ENCODE measurements at places on chromosomes 4 and X.

DNA sequence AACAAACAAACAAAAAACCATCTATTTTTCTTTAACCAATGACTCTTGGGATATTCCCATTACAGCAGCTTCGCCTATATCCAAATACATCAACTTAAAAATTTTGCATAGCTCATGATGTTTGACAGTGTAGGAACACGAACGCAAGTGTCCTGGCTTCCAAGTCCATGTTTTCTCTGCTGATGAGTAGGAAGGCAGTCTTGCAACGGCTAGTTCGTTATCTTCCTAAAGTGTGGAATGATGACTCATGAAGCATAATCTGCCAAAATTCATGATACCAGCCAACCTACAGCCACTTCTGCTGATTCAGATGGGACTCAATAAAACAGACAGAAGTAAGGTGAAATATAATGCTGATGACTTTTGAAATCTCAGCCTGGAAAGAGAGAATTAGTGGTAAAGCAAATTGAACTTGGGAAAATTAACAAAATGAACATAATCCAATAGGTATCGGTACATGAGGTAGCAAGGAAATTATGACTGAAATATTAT is 6.4 kb upstream of the SEPTIN11 start:
- no peak for DNase-seq

DNA sequence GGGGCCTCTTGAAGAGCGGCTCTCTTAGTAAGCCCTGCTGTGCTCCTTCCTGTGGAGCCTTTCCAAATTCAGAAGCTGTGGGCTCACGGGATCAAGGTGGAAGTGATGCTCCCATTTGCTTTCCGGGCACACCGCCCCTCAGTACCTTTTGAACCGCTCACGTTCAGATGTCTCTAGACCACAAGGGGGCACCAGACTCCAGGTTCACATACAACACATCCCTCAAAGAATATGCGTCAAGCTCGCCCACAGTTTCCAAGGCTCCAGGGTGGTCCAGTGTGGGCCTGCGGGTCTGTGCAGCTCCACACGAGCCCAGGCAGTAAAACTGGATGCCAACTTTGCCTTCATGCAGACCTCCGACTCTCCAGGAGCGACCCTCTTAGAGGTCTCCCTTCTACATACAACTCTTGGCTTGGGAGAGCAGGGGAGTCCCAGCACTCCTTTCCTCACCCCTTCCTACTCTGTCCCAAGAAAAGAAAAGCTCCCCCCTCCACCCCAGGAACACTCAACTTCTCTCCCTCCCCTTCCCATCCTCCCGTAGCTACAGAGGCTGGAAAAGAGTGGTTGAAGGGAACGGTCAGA is 11.0 kb downstream of the SUPT20HL1 start:
- no peak for DNase-seq

- no peak for DNase-seq
These were observed 73.7 kb upstream of the GUCY1A1 start for GRCh38 chr4:155592938-155593297.

DNA sequence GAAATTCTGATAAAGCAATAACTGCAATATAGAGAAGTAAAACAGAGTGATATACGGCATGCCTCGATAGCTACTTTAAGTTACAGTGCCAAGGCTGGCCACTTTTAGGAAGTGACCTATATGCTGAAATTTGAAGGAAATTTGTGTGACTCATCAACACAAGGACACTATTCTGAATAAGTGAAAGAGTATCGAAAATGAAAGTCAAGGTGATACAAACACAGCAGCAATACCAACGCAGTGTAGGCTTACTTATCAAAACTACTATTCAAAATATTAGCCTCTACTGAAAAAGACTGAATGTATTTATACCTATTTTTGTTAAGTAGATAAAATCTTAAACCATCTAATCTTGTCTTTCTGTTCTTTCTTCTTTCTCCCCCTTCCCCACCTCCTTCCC is 459.9 kb upstream of the GNPDA2 start:
- DNase-seq, result no peak

DNA sequence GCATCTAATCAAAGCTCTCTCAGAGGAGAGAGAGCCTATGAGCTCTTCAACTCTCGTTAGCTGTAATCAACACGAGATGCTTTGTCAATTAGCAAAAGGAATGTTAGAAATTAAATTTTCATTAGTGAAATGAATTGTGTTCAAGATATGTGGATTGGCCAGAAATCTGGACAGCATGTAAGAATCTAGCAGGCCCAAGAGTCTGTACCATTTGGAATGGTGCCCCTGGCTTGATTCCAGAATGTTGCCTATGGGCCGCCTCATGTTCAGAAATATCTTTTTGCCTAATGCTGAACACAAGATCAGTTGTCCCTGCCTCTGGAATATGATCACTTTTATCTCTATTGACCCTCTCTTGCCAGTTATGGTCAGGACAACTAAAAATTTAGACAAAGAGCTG is 88.2 kb downstream of the RBM46 start:
- DNase-seq, result no peak

DNA sequence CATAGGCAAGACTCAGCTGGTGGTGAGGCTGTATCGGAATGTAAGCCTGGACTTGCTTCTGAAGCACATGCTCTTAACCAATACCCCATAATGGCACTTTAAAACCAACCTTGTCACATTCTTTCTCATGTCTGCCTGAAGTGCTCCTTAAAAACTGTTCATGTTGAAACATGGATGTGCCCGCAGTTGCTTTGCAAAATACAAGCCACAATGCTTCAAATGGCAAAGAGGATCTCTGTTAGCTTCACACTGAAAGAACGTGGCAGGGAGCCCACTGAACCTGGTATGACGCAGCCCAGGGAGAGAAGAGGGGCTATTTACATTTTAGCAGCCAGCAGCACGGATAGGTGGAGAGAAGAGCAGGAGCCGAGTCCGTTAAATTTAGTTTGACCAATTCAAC is 29.3 kb downstream of the SOD3 start:
- DNase-seq, result no peak

DNA sequence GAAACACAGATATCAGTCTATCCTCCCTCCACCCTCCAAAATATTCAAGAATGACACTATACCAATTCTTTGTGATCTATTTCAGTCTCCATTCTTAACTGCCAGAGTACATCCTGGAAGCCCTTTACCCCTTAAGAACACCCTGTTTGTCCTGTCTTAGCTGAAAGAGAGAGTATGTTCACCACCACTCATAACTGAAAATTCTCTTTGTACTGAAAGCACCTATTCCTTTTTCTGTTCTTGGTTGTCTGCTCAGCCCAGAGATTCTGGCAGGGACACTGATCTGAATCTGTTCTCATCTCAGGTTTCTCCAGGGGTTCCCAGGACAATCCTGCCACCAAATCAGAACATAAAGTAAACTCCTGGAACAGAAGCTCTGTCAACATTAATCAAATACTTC is 25.4 kb upstream of the EREG start:
- no peak for DNase-seq

GRCh38 chr4:16067515-16067914 is 16.3 kb downstream of the PROM1 start:
- DNase-seq, result no peak

GRCh38 chr4:101307899-101308298 is 39.4 kb downstream of the PPP3CA start:
- no peak for DNase-seq

DNA sequence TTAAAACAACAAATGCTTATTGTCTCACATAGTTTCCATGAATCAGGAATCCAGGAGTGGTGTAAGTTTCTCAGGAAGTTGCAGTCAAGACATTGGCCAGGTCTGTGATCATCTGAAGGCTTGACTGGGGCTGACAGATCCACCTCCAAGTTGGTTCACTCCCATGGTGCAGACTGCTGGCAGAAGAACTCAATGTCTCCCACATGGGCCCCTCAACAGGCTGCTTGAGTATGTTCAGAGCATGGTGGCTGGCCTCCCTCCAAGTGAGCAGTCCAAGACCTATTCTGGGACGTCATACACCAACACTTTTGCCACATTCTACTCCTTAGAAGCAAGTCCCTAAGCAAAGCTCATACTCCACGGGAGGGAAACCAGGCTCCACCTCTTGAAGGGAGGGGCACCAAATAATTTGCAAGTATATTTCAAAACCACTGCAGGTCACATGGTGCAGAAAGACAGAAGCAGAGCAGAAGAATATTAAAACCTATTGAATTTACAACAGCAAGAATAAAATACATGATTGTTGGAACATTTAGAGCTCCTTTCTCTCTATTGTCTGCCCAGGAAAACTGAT is 35.3 kb downstream of the LGI2 start:
- DNase-seq, result no peak

- DNase-seq, result no peak
These were observed 118.6 kb upstream of the NEIL3 start for GRCh38 chr4:177190995-177191580.

DNA sequence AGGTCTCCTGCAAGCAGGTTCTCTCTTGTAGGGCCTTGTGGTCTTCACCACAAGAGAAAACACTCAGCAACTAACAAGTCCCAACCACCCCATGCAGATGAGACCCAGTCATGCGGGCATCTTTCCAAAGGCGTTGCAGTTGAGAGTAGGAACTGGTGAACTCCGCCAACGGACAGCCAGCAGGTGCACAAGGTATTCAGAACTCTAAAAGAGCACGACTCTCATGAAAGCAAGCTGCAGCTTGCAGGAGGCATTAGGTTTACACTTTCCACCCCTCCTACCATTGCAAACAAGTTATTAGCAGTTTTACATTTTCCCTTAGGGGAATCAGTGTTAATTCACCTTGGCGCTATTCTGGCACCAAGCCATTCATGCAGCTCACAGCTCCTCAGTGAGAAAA is 173.4 kb upstream of the KIT start:
- no peak for DNase-seq

GRCh38 chr4:945274-946102 is 13.2 kb downstream of the TMEM175 start:
- no peak for DNase-seq

DNA sequence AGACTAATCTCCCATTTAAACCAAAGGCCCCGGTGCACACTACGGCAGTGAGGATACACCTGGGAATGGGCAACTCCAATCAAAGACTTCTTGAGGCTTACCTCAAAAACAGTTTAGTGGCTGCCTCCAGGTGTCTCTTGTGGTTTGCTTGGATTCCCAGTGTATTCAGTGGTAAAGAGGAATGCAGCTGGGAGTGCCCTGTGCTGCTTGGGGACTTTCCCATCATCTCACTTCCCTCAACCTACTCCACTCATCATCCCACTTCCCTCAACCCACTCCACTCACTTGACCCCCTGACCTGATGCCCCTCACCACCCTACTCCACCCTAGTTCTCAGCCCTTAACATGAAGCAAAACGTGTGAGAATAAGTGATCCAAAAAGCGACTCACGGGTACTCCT is 177.3 kb upstream of the ETNPPL start:
- DNase-seq, result no peak

- DNase-seq, result no peak
These were observed 2.6 kb downstream of the HCCS start for GRCh38 chrX:11113731-11114130.
